GM13976 (cell line): ENCODE measurements at places on chromosomes 5 and 9.

DNA sequence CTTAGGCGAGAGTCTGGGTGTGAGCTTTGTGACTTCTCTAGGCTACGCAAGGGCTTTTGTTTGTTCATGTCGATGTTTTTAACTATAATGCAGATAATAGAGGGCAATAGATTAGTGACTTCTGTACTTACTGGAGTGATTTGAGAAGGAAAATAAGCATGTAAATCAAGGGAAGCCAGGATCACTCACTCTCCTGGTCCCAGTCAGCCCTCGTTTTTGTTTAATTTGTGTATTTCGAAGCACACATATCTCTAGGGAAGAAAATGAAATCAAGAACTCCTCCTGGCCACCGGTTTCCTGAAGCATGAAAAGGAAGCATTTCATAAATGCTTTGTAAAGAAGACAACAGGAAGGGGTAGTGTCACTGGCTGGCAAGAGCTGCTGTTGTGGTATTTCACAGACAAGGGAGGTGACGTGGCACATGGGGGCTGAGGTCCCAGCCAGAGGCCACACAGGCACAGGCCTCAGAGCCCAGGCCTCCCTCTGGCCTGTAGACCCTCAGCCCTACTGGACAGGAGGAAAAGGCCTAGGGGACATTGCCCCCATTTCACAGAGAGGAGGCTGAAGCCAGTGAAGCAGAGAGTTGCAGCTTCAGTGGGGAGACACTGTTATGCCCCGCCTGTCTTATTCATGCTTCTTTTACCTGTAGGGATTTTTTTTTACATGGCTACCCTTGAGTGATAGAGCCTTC lies 34.1 kb downstream of the IRF1 start:
- no peak for DNase-seq

GRCh38 chr5:77882670-77883257 lies 106.6 kb upstream of the TBCA start:
- DNase-seq, result no peak

GRCh38 chr9:123796618-123797484 lies 133.1 kb downstream of the DENND1A start:
- no peak for DNase-seq

- DNase-seq, result no peak
Observed at GRCh38 chr9:70474413-70474812, 60.0 kb upstream of the KLF9 start.

DNA sequence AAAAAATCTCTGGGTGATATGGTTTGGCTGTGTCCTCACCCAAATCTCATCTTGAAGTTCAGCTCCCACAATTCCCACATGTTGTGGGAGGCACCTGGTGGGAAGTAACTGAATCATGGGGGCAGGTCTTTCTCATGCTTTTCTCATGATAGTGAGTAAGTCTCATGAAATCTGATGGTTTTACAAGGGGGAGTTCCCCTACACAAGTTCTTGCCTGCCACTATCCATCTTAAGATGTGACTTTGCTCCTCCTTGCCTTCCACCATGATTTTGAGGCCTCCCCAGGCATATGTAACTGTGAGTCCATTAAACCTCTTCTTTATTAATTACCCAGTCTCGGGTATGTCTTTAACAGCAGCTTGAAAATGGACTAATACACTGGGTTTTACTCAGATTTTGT lies 513.9 kb downstream of the TLE4 start:
- no peak for DNase-seq

- no peak for DNase-seq
Observed at GRCh38 chr9:89532944-89533343, 35.0 kb upstream of the SEMA4D start.

GRCh38 chr5:5424736-5425135 lies 2.3 kb downstream of the ICE1 start:
- no peak for DNase-seq

DNA sequence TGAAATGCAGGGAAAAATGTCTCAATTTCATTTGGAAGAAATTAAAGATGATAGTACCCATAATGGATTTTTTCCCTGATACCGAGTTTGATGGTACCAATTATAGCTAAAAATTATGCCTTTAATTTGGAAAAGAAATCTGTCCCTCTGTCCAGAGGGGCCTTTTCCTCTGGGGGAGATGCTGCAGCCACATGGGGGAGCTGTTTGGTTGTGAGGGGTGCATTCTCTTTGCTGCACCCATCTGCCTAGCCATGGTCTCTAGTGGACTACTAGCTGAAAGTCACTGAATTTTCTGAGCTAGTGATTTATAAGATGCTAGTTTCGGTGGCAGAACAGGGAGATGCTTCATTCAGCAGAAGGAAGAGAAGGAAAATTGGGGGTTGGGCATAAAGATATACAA lies 9.6 kb downstream of the SEC61B start:
- peak; percentile 44 for DNase-seq

- DNase-seq, result no peak
Observed at GRCh38 chr5:38423276-38424147, 132.9 kb downstream of the LIFR start.

DNA sequence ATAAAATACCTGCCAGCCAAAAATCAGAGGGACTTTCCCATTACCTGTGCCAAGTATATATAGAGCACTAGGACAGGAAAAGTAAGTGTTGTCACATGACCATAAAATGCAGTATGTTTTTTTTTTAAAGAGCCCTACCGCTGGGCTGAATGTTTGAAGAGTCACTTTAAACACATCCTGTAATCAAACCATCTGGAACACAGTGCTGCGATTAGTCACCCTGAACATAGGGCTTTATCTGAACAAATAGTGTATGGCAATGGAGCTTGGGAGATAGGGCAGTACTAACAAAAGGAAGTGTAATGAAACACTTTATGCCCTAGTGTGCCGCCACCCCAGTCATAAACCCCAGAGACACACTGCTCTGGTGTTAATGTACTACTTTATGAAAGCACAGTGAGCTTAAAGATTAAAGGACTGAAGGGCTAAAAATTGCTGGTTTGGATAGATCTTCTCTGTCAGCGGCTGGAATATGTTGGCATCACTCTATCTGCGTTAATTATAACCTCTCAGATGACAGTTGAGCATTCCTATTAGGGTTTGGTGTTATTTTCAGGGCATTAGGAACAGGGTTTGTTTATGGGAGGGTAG lies 90.4 kb downstream of the ZNF608 start:
- no peak for DNase-seq

DNA sequence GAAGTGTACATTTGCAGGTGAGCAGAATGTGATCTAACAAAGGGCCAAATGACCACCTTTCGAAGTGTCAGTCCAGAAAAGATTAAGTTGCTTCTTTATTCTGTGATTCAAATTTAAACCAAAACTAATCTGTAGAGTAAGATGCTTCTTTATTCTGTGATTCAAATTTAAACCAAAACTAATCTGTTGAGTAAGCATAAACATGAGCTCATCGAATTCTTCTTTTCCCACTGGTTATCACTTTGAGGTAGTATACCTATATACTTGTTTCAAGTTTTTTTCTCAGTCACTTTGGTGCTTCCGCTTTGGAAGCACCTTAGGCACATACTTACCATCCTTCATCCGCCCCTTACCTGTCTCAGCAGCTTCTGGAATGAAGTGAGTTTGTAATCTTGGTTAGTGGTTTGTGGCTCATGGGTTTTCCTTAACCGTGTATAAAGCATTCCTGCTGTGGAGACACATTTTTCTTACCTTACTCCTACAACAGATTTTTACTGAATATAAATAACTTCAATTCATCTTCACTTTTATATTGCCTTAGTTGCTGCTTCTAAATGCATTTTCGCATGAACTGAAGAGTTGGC lies 40.7 kb upstream of the CTXN3 start:
- no peak for DNase-seq

- DNase-seq, result no peak
Observed at GRCh38 chr5:159007235-159007634, 92.5 kb downstream of the EBF1 start.

- DNase-seq, result no peak
Observed at GRCh38 chr9:92308893-92309292, 15.4 kb upstream of the IARS1 start.

GRCh38 chr9:26326563-26326962 lies 566.0 kb downstream of the CAAP1 start:
- DNase-seq, result peak; percentile 24

DNA sequence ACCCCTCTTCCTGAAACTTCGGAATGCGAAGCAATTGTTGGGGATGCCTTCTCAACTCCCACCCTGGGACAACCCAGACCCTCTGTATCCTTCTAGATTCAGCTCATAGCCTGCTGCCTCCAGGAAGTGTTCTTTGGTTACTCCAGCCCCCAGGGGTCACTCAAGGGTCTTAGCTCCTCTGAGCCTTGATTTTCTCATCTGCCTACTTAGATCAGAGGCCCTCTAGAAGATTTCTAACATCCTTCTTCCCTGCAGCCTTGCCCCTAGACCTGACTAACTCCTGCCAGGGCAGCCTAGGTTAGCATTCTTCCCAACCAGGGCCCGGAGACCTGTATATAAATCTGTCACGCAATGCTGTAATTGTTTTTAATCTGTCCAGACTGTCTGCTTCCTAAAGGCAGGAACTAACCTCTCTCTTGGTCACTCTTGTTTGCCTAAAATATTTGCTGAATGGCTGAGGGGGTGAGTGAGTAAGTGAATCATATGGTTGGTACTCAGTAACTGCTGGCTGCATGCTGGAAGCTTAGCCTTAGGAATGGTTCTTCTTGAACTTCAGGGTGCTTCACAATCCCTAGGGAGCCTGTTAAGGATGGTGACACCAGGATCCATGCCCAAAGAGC lies 8.2 kb downstream of the GALNT10 start:
- no peak for DNase-seq

- no peak for DNase-seq
Observed at GRCh38 chr5:142722896-142723295, 37.0 kb upstream of the FGF1 start.

GRCh38 chr5:1797855-1798254 lies 1.8 kb downstream of the MRPL36 start:
- DNase-seq, result no peak

GRCh38 chr5:1764606-1764960 lies 35.1 kb downstream of the MRPL36 start:
- DNase-seq, result no peak

- DNase-seq, result no peak
Observed at GRCh38 chr5:89064736-89065135, 181.8 kb upstream of the MEF2C start.

DNA sequence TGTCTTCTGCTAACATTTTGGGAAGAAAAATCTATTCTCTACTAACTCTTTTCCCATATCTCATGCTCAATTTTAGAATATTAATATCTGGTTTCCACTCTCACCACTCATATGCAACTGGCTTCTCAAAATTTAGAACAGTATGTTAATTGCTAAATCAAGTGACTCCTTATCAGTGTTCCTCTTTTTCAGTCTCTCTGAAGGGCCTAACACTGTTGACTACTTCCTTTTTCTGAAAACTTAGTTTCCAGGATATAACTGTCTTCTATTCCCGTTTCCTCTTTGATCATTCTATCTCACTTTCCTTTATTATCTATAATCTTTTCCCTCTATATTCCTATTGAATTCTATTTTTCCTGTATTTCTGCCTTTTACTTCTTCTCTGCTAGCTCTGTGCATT lies 1717.2 kb upstream of the C9orf72 start:
- DNase-seq, result no peak

DNA sequence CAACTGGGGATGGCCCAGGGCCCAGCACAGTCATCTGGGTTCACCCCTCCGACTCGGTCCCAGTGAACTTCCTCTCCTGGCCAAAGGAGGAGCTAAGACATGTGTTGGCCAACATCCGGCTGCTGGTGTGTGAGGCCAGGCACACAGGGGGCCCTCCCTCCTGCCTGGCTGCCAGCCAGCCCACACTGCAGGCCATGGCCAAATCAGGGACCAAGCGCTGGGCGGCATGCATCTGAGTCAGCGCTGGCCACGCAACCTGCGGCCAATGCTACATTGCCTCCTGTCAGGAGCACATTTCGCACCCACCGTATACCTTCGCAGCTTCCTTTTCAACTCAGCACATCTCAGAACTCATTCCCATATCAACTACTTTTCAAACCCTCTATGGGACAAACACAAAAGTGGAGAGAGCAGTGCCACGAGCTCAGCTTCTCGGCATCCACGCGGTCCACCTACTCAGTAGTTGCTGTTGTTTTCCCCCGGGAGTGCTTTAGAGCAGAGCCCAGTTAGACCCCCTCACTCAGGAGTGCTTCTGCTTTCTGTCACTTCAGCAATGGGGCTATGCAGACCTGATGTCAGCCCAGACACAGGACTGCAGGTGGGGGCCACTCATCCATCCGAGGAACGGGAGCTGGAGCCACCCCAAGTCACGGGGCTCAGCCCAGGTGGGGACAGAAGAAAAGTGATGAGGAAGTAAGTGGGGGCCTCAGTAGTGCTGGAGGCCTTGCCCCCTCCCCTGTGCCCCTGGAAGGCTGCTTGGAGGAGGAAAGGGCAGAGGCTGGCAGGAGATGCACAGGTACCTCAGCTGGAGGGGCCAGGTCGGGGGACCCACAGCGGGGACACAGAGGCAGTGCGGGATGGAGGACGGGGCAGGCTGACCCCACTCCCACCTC lies 13.9 kb downstream of the NINJ1 start:
- peak; percentile 88 for DNase-seq
